ENCODE measurements at places on chromosomes 1 and 21.

GRCh38 chr21:14414932-14415508 is 32.1 kb upstream of the HSPA13 start:
- no peaks in the 10 kb centered on the region for H3K4me1 ChIP-seq
- H3K36me3 ChIP-seq, result no peaks in the 10 kb centered on the region
- H3K4me3 ChIP-seq, result no peak overlapping the region
- H3K27ac ChIP-seq, result no peak overlapping the region

- H3K36me3 ChIP-seq, result no peaks in the 10 kb centered on the region
- H3K4me3 ChIP-seq, result no peak overlapping the region
- H3K27me3 ChIP-seq, result peaks cover 15% of the 10 kb centered on the region
Measured at GRCh38 chr21:44763050-44763378, 38.6 kb downstream of the UBE2G2 start.

DNA sequence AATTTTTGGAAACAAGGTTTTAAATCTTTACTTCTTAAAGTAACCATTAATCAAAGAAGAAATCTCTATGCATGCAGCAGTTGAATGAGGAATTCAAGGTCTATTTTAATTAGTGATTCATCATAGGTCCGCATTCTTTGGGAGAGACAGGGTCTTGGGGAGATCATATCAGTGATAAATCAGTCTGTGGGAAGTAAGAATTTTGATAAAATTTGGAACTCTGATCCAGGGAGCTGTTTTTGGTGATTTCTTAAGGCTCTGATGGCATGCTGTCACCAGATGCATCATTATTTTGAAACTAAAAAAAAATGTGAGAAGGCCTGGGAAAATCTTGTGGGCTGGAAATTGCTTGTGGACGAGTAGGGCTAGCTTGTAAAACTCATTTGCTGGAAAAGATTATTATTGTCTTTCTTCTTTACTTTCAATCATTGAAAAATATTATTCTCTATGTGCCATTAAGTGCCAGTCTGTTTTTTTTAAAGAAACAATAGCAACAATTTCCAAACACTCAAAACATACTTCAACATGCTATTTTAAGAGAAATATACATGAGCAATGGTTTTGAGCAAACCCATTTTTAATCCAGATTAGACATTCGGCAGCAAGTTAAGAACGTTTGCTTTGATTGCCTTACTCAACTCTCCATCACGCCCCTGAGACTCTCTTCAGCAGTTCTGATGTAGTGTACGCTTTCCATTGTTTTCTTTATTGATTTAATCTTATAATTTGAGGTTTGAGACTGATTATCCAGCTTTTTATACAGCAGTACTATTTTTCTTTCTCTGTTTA is 62.6 kb downstream of the ZBTB18 start:
- H3K27me3 ChIP-seq, result no peaks in the 10 kb centered on the region
- DNase-seq, result peak; percentile 91

GRCh38 chr1:172172352-172172831 is 248.1 kb upstream of the C1orf105 start:
- H3K36me3 ChIP-seq, result no peaks in the 10 kb centered on the region
- DNase-seq, result no peak
- no peaks in the 10 kb centered on the region for H3K27me3 ChIP-seq
- H3K4me3 ChIP-seq, result no peak overlapping the region
- no peak overlapping the region for H3K27ac ChIP-seq

- DNase-seq, result no peak
- H3K27ac ChIP-seq, result peak overlapping the region; percentile 95
- peaks cover 22% of the 10 kb centered on the region for H3K36me3 ChIP-seq
- H3K4me3 ChIP-seq, result peak overlapping the region; percentile 98
Measured at GRCh38 chr1:9181990-9182783, 52.4 kb upstream of the H6PD start.

Measured in HFFc6 (cell line).